Retina (tissue), 1 donor: ENCODE measurements at places on chromosomes 2 and 18.

DNA sequence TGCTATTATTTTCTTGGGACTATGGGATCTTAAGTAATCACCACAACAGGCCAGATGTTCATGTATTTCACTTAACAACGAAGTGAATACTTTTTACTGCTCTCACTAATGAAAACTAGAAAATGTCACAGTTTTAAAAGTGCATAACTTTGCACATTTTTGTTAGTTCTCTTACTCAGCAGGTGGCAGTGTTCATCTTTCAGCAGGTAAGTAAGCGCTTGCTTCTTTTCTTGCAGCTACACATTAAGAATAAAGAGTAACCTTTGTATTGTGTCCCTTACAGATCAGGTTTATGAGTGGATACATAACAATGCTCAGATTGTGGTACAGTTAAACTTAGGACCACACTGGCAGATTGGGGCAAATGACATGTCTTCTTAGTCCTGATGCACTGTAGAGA, 61.0 kb downstream of the DAW1 start:
- DNase-seq, result no peak

GRCh38 chr2:148796735-148797512, 78.1 kb upstream of the KIF5C start:
- DNase-seq, result no peak

- no peak for DNase-seq
These were observed 391.7 kb upstream of the CYRIA start for GRCh38 chr2:17057109-17058017.

GRCh38 chr2:68779595-68779994, 45.0 kb downstream of the ARHGAP25 start:
- no peak for DNase-seq

GRCh38 chr2:134181219-134181618, 72.7 kb upstream of the MGAT5 start:
- no peak for DNase-seq

DNA sequence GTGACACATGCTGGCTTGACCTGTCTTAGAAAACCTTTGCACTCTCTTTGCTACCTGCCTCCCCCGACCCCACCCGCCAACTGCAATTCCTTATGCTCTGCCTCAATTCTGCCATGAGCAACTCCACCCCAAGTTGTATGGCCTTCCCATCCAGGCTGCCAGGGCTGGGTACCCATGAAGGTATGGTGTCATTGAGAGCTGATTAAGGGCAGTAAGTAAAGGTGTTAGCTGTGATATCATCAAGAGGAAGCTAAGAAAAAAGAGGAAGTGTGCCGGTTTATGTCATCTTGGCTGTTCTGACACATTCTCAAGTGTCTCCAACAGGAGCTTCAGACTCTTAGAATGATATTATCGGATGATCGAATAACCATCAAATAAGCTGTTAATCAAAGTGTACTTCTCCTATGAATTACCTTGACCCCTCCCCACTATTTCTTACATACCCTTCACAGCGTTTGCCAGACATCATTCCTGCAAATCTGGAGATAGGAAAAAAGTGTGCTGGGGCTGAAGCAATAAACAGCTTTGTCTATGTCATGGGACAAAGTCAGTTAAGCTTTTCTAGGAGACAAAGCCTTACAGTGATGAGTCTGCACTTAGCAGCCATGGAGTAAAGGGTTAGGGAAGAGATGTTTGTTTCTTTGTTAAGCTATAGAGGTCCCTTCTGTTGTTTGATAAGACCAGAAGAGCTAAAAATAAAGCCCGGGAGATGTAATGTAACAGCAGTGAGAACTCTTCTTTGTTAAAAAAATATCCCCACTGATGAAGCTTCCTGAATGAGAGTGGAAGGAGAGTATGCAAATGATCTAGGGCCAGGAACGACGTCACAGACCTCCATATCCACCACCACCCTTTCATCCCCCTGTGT, 40.4 kb upstream of the SMAD2 start:
- DNase-seq, result peak; percentile 3

- DNase-seq, result peak; percentile 55
These were observed 15.0 kb upstream of the POLI start for GRCh38 chr18:54254265-54254758.

GRCh38 chr2:85310330-85310729, 17.5 kb downstream of the TGOLN2 start:
- DNase-seq, result no peak

DNA sequence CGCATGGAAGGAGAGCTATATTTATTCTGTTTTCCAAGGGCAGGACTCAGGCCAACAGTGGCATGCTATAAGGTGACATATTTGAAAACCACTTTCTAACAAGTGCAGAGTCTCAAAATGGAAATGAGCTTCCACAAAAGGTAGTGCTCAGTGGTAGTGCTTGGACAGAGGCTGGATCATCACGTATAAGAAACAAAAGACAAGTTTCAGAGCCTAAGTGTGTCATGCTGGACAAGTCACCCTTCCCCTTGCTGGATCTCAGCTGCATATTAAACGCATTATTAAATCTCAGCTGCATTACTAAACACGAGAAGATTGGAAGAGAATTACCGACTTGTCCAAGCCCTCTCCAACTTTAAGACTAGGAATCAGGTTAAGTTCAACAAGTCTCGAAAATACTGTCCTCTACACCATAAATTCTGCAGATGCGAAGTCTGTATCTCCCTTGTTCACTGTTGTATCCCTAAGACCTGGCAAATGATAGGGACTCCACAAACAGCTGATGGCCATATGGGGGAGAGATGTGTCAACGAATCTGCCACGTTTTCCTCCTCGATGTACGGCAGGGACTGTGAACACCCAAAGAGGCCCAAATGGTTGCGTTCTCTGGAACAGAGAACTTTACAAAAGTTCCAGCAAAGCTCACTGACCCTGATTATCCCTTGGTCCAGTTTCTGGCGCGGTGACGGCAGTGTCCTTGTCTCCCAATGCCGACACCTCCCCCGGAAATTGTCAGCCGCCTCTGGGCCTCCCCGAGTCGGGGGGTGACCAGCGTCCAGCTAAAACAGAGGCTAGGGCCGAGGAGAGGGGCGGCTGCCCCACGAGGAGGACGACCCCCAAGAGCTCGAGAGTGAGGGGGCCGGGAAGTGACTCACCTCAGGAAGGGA, 611 bp downstream of the NOL10 start:
- DNase-seq, result no peak

GRCh38 chr2:15914596-15915385, 25.6 kb upstream of the MYCN start:
- no peak for DNase-seq

- peak; percentile 87 for DNase-seq
These were observed 73.7 kb downstream of the MEIS1 start for GRCh38 chr2:66508484-66509071.

- DNase-seq, result no peak
These were observed 311.2 kb downstream of the LPIN1 start for GRCh38 chr2:12057436-12058166.

DNA sequence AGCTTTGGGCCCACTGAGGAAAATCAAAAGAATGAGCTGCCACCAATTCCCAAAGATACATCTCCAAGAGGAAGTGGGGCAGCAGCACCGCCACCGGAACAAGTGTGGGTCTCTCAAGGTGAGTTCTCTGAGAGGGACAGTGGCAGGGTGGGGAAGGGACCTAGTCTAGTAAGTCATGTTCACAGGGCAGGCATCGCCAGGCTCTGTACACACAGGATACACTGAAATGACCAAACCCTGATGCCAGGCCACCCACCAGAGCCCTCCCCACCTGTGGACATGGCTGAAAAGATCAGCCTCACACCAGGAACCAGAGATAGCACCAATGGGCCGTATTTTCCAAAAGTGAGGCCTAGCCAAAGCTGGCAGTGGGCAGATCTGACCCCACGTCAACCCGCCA, 108.2 kb upstream of the SMAD2 start:
- DNase-seq, result no peak

GRCh38 chr2:102048465-102048864, 56.7 kb downstream of the IL1R2 start:
- DNase-seq, result no peak

- DNase-seq, result no peak
These were observed 487.2 kb downstream of the BCL11A start for GRCh38 chr2:60066096-60066839.

GRCh38 chr2:196099916-196100315, 31.3 kb upstream of the DNAH7 start:
- no peak for DNase-seq

DNA sequence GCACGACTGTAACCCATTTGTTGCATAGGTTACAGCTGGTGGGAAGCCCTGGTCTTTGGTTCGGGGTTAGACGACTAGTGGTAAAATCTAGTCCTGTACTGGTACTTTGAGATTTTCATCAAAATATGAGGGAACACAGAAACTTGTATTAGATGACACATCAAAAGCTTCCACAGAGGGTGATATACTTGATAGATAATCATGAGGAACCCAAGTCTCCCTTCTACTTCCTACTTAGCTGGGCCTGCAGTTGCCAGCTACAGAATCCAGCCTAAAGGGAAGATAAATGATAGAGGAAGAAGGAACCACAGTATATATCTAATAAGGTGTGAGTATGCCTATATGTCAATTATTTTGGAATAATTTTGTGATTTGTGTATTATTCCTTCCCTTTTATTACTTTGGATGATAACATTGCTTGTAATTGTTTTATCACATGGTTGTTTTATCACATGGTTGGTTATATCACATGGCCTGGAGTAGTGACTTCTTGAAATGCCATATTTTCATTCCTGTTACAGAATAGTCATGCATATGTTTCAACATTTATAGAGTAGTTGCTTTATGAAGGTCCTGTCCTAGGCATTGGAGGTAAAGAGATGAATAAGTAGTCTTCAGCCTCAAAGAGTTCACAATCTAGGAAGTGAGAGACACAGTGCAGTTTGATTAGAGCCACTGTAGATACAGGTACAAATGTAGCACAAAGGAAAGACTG, 2.9 kb downstream of the AGPS start:
- DNase-seq, result no peak

GRCh38 chr2:195451160-195451559, 205.9 kb upstream of the SLC39A10 start:
- no peak for DNase-seq

- no peak for DNase-seq
These were observed 14.7 kb downstream of the CUL3 start for GRCh38 chr2:224570328-224570993.

GRCh38 chr2:29000481-29000880, 19.4 kb downstream of the TOGARAM2 start:
- no peak for DNase-seq

DNA sequence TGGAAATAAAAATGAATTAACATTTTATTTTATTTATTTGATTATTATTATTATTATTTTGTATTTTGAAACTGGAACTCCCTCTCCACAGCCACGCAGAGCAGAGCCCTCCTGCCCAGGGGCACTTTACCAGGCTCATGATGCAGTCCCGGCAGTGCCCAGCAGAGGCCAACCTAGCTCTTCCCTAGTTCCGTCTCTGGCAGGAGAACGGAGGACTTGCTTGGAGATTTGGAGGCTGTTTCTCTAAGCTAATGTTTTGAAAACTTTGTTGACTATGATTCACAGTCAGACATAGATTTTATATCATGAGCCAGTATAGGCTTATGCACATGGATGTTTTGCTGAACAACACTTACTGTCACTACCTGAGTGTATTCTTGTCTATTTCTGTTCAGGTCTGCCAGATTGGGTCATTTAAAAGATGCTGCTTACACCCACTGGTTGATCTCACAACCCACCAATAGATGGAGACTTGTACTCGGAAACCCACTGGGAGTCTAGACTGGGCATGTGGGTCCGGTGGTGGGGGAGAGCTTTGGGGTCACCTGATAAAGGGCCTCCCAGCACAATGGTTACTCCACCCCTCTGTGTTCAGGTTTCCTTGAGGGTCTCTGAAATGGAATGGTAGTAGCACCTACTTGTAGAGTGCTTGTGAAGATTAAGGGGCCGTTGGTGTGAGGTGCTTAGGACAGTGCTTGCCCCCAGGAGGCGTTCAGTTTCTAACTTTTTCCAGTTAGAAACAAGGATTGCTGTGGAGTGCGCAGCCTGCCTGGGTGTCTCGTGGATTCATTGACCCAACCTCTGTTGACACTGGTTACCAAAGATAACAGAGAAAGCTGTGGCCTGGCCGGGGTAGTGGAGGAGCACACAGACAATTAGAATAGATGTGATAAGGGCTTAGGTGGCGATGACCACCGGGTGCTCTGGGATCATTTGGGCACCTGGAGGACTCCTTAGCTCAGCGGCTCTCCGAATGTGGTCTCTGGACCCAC, 177.3 kb downstream of the HAUS1 start:
- peak; percentile 85 for DNase-seq

DNA sequence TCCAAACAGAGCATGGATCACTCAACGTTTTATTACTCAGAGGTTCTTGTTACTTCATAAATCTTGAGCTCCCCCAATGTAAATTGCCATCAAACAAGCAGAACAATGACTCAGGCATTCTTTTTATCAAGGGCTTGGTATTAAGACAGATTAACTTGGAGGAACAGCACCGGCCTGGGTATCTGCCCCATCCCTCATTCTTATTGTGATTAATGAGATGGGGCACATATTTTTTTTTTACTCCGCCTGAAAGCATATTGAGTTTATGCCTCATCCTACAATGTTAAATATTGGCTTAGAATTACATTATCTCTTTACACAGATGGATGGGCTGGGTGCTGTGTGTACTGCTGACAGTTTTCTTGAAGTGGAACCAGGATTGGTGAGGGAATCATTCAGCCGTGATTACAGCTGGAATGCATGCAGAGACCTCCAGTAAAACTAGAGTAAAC, 387.3 kb downstream of the CLIP4 start:
- DNase-seq, result no peak

DNA sequence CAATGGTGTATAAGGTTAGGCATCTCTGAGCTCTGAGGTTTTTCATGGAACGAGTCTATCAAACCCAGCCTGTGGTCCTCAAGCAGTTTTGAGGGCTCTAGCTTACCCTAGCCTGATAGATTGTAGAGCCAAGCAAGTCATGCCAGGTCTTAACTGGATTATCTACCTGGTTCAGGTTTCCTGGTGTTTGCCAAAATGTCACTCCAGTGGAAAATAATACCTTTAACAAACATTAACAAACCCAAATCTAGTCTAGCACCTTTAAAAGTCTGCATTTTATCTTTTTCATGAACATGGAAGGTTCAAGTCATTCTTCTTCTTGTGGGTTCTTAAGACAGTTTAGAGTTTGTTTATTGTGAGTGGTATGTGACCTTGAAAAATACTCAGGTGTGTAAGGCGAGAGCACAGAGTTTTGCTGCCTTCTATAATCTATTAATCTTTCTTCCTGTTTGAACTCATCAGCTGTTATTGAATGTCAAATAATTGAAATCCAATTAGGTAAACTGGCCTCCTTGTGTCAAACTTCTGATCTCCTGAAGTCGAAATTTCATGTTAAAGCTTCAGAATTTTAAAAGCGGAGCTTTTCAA, 13.4 kb upstream of the ADGRF3 start:
- no peak for DNase-seq

DNA sequence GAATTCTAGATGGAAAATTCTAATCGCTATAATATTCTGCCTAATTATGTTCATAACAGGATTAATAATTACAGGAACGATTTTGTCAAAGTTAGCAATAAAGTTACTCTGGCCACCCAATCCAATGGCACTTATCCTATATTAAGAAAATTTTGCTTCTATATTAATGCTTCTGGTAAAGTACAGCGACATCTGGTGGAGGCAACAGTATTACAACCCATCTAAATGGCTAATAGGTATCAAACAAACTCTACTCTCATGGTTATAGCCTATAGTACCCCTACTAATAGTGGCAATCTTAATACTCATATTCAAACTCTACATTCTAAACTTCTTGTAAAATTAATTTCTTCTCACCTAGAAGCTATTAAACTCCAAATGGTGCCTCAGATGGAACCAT, 1084.7 kb upstream of the LRRTM1 start:
- no peak for DNase-seq
